ENCODE measurements at places on chromosomes 5 and 9.
A peak's percentile ranks its signal among the peaks of the same experiment; 100 is the strongest.

DNA sequence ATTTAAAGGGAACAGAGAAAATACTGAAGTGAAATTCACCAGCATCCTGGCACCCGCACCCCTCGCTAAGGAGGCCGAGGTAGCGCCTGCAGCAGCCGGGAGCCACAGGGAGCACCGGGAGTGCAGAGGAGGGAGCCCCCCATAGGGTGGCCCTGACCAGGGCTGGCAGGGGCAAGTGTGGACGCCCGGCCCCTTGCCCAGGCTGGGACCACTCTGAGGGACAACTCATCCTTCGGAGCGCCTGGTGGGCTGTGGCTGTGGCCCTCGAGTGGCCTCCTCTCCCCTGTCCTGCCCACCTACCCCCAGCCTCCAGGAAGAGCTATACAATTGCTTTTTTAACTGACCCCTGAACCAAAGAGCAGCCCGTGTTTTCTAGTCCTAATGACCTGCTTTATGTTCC lies 47.0 kb downstream of the PLEKHG4B start:
- DNase-seq: no peak

- peak; percentile 17 for DNase-seq
Measured at GRCh38 chr9:79559495-79560181, 12.1 kb upstream of the TLE4 start.

DNA sequence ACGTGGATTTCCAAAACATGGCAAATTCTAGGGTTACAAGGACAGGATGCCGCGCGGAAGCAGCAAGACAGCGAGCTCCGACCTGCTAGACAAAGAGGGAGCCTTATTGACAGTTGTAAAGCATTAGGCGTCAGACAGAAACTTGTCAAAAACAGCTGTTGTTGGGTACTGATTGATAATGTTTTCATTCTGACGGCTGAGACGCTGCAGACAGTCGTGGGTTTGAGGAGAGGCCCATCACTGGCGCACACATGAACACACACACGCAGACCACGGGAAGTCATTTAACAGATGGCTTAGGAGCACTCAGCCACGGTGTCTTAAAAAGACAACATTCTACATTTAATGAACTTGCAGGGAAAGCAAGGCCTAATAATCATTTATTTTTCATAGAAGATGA lies 324.0 kb downstream of the NDUFS4 start:
- DNase-seq: no peak

- DNase-seq: no peak
Measured at GRCh38 chr9:14018081-14018480, 295.9 kb downstream of the NFIB start.

- no peak for DNase-seq
Measured at GRCh38 chr5:34487159-34487879, 168.8 kb upstream of the RAI14 start.

DNA sequence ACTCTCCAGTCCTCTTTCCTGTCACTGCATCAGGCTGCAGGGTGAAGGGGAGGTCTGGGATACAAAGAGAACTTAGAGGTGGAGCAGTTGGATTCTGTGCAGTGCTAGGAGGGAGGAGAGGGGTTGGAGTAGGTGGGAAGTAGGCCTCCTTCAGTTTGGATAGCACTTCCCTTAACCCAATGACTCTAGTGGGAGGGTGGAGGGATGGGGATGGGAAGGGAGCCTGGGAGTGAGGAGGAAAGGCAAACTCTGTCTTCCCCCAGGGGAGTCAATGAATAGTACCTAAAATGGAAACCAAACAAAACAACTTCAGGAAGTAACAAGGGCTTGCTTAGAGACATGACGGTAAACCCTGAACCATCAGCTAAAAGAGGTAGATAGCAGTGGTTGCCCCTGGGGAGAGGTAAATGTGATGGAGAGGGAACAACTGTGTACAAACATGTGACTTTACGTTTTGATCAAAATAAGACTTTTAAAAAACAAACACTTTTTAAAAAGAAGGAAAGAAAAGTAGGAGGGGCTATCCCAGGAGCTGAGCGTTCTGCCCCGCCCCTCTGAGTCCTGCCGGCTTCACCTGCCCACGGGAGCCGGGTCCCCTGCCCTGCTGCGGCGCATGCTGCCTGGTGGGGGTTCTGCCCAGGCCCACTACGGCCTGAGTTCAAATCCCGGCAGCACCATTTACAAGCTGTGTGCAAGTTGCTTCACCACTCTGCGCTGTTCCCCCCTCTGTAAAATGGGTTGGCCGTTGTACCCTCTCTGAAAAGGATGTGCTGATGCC lies 30.9 kb downstream of the GSN start:
- DNase-seq: peak; percentile 51

DNA sequence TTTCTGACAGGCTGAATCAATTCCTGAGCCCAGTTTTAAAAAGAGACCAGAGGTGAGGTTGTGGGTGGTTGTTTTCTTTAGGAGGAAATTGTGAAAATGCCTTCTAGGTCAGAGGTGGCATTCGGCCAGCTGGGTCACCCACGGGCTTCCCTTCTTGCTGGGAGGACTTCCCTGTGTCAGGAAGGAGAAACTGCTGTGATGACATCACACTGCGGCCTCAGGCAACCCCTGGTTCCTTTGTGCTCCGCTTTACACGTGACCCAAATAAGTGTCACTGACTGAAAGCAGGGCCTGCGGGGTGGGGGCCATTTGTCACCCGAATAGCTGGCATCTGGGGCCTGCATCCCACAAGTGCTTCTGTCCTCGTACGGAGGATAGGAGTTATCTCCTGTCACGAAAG lies 39.7 kb downstream of the FABP6 start:
- DNase-seq: no peak

All from right kidney (tissue), 9 donors.